ENCODE measurements at places on chromosomes 3 and 15. TPM values are rescaled to one million over a fixed set of nuclear protein-coding genes. Genes with fewer than 3 reads are reported as not detected.
A peak's percentile ranks its signal among the peaks of the same experiment; 100 is the strongest.

DNA sequence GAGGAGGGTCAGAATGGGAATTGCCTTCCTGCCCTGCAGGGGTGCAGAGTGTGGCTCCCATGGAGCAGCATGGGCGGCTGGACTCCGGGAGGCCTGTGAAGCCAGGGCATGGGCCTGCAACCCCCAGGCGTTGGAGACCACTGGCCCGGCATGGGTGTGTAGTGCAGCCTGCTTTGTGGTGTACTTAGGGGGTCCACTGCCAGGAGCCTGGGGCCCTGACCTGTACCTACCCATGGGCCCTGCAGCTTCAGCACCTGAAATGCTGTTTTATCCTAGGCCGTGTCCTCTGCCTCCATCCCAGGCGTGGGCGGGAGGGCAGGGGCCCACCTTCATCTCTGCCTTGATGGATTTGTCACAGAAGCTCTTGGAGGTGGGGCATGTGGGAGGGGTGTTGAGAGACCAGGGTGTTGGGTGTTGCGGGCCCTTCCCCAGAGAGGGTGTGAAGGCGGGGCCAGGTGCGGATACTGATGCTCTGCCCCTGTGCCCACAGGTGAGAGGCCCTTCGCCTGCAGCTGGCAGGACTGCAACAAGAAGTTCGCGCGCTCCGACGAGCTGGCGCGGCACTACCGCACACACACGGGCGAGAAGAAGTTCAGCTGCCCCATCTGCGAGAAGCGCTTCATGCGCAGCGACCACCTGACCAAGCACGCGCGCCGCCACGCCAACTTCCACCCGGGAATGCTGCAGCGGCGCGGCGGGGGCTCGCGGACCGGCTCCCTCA is 45.0 kb downstream of the KLF13 start:
- DNase-seq: no peak

DNA sequence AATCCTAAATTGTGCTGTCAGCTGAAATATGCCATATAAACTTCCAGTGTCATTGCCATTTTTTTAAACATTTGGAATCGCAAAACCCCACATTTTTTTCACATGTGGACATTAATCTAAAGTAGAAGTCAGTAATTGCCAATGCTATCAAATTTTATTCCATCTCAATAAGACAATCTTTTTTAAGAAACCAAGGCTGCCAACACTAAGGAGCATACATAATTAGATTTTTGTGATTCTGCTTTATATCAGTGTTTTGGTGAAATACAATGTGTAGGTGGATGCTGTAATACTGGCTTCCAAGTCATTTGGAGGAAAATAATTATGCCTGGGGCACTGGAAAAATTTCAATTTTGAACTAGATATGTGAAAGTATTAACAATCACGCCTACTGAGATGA is 256.7 kb downstream of the ZPLD1 start:
- DNase-seq: no peak

- DNase-seq: no peak
Measured at GRCh38 chr3:152054315-152054714, 180.9 kb downstream of the SUCNR1 start.

DNA sequence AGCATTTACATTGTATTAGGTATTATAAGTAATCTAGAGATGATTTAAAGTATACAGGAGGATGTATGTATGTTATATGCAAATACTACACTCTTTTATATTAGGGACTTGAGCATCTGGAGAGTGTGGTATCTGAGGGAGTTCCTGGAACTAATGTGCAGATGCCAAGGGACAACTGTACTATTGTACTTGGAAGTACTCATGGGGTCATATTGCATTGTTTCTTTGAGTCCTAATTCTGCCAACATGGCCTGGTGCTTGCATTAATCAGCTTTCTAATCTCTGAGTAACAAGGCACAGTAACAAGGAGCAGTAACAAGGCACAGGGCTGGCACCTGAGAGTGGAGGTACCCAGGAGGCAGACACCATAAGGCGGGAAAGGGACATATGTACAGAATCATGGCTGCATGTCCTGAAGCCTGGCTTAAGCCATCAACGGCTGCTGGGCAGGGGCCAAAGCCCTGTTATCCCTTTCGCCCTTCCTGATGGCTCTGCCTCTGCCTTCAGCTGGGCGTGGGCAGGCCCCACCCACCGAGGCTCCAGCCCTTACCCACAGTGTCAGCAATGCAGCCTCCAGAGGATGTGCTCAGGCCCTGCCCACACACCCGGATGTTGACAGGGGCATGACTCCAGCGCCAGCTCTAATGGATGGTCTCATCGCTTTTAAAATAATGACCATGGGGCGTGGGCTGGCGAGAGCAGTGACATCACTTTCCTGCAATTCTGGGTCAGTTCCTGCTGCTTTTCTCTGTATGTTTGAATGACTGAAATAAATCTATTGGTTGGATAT is 22.9 kb downstream of the CEMIP start:
- peak; percentile 88 for DNase-seq

- DNase-seq: no peak
Measured at GRCh38 chr3:122918576-122919290, 108.8 kb downstream of the SEMA5B start.

DNA sequence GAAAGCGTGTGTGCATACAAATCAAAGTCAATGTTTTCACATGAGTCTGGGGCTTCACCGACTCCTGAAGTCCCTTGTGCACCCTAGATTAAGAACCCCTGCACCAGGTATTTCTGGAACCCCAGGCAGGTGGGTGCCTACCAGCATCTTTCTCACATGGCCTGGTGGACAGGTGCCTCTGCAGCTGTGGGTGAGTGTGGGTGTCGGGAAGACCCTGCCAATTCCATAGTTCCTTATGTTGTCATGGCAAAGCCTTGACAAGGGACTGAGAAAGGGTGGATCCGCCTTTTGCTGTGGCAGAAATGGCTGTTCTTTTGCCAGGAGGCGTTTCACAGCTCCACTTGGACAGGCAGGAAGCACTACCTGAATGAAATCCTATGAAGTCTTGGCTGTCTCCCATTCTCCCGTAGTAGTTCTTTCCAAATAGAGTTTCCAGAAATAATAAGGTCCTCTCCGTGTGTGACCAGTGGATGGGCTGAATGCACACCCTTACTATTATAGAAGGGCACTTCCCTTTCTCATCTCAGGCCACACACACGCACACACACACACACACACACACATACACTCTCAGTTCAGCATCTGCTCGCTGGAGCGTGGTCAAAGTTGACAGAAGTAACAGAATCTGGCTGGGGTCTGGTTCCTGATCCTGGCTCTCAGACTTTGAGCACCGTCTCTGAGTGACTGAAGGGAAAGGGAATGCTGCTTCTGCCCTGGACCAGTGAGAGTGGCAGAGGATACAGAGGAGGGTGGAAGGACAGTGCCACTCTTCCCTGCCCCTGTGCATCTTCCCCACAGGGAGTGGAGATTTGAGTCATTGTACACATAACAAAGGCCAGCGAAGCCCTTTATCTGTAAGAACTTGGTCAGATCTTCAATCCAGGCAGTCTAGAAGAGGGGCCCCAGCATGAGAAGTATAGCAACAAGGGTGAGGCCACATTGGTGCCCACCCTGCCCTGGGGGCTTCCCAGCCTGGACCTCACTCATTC is 38.7 kb downstream of the PDIA5 start:
- no peak for DNase-seq

DNA sequence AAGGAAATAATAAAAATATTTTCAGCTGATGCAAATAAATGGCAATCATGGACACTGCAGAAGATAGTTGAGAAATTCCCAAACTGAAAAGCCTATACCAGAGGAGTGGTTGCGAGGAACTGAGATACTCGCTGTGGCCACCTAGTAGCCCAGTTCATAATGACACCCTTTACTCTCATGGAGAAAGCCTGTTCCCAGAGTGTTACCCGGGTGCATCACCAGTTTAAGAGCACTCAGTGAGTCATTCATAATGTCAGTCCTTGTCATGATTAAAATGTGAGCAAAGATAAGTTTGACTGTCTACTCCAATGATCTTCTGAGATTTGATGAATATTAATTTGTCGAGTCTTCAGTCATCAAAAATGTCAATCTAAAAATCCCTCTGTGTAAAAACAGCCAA is 138.4 kb upstream of the LRRC3B start:
- peak; percentile 1 for DNase-seq

DNA sequence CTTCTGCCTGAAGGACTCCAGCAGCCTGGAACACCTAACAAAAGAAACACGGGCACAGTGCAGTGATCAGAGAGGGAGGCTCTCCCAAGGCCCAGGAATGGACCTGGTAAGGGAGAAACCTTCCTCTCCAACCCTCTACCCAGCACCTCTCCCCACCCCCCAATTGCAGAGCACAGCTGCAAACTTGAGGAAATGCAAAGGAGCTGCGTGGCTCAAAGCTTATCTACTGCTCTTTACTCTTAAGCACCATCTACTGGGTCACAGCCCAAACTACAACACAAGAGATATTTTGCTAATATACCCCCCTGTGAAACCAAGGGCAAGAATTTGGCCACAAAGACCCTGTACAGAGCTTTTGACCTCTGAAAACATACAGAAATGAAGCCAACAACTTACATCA is 328.3 kb downstream of the OXSM start:
- DNase-seq: no peak

DCBLD2 gene
- total RNA-seq: 18.6 TPM

DNA sequence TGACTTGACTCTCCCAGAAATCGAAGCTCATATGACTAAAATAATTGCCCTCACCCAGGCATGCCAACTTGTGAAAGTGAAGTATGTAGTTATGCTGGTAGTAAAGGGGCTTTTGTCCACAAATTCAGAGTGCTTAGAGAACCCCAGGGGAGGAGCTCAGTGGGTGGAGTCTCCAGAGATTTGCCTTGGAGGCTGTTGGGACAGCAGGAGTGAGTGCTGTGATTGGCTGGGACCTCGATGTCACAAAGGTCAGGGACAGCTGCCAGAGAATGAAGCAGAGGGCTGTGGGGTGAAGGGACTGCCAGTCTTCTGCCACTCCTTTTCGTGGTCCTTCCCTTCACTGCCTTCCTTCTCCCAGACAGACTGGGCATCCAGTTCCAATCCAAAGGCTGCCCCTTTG is 49.8 kb downstream of the ZNF445 start:
- DNase-seq: no peak

C3orf70 gene
- total RNA-seq: not detected

- no peak for DNase-seq
Measured at GRCh38 chr3:128492671-128493569, at the start of gene GATA2. Gene GATA2, minus strand, starts transcription at chr3:128493201. Its CDS starts 6,170 bp downstream, at chr3:128487031.

LRRC2 gene
- 0.10 TPM for total RNA-seq

GRCh38 chr15:23853286-23853685 is 166.2 kb upstream of the NDN start:
- DNase-seq: no peak

PPP1R14D gene
- not detected for total RNA-seq

CFAP100 gene
- not detected for total RNA-seq

DNA sequence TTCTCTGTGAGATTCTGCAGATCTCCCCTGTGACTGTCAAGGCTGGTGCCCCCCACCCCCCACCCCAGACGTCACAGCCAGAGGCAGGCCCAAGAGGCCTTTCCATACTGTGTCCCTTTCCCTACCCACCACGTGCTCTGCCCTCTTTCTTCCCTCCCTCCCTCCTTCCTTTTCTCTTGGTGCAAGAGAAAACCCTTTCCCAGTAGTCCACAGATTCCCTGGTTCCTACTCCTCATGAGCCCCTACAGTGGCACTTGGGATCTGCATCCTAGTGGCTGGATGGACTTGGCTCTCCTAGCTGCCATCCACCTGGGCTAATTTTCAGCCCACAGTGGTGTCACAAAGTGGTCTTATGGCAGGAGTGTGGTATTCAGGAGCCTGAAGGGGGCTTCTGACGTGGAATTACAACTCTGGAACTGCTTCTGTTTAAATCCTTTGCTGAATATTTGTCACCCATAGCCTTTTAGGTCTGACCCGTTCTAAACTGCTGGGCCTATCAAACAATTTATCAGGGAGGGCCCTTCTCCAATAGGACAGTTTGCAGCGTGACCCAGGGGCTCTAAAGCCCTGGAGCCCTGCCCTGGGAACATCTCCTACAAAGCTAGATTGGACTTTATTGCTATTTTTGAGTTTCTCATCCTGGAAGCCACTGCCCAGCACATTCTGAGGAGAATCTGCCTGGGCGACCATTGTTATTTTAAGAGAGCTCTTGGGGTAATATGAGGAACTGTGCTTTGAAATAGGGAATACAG is 35.3 kb downstream of the KLF13 start:
- DNase-seq: no peak

- peak; percentile 43 for DNase-seq
Measured at GRCh38 chr3:58237941-58238681, 519 bp downstream of the ABHD6 start.

EPHB3 gene
- total RNA-seq: 8.7 TPM

DNA sequence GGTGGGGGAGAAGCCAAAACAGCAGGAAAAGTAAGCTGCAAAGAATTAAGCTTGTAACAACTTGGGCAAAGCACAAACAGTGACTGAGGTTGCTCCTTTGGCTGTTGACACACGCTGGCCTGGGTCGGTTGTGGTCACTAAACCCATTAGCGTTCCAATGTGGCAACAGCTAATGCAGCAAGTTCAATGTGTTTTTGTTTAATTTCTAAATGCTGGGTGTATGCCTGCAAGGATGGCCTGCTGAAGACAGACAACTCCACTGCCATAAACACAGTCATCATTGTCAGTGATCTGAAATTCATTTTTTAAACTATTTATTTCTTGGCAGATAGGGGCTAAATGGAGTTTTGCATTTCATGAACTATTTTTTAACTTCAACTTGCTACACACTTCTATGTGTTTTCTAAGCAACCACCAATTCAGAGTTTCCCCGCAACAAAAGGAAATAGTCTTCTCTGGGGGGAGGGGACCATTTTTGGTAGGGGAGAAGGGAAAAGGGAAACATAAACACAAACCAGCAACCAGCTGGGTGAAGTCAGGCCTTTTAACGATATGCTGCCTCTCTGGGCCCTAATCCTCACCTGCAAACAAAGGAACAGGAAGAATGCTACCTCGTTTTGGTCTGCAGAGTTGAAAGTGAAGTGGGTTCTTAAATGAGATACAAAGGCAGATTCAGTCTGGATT is 34.8 kb upstream of the WNT5A start:
- peak; percentile 58 for DNase-seq

- DNase-seq: no peak
Measured at GRCh38 chr3:76940181-76940770, 99.6 kb upstream of the ROBO2 start.

DNA sequence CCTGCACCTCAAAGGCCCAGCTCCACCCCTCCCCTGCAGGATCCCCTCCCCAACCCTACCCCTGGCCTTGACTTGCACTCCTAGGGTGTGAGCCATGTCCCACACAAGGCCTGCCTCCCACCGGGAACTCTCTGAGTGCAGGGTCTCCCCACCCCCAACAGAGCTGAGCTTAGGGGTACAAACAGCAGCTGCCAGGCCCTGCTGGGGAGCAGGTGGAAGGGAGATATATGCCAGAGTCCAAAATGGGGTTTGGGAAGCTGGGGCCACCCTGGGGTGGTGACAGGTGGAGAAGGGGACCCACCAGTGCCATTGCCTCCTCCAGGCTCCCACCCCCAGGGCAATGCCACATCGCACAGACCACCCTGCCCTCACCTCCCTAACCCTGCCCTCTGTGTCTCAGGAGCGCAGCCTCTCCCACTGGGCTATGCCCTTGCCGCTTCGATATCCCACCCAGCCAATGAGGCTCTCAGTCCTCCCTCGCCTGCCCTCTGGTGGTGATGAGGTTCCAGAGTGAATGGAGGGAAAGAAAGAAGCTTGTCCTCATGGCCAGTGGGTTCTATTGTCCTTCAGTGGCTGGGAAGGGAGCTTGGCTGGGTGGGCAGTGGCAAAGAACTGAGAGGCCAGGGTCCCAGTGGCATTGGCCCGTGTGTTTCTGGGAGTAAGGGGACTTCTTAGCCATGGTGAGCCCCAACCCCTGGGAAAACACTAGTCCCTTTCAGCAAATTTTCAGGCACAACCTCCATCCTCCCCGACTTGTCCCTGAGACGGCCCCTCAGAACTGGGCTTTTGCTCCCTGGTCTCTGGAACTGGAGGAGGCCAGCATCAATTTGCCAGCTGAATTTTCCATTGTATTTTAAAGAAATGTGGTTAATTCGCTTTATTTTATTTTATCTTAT is 46.8 kb downstream of the CYP11A1 start:
- peak; percentile 42 for DNase-seq

Data from MG63 (cell line).